ENCODE measurements at places on chromosomes 5 and 9.

DNA sequence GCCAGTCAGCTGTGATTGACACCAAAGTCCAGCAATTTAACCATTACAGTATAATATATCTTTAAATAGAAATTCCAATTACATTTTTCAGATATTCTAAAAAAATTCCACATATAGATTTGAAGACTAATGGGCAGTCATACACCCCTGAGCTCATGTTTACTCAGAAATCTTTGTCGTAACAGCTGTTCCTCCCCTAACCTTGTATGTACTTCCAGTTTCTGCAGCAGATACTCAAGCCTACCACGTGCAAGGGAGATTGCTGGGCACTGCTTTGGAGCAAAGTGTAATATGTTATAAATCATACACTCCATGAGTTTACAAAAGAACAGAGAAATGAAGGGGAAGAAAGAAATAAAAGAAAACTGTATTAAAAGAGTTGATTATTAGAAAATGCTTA, 241.2 kb downstream of the TRIM32 start:
- DNase-seq: no peak

- DNase-seq: no peak
Observed at GRCh38 chr5:81552852-81553566, 159.1 kb upstream of the ACOT12 start.

- no peak for DNase-seq
Observed at GRCh38 chr5:138625134-138625533, 49.9 kb upstream of the HSPA9 start.

DNA sequence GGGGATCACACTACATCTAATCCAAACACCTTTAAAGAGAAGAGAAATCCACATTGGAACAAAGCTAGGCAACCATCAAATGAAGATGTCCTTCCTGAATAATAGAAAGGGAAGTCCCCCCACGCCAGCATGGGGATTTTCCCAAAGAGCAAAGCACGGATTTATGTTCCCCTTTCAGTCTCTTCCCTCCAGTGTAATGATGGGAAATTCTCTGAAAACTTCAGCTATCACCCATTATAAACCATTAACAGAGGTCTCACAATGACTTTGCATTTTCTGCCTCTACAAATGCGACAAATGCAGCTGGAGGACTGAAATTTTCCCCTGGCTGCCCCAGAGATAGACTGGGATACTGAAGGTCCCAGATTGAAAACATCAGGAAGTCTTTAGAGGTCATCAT, 368.7 kb downstream of the EFNA5 start:
- DNase-seq: no peak

DNA sequence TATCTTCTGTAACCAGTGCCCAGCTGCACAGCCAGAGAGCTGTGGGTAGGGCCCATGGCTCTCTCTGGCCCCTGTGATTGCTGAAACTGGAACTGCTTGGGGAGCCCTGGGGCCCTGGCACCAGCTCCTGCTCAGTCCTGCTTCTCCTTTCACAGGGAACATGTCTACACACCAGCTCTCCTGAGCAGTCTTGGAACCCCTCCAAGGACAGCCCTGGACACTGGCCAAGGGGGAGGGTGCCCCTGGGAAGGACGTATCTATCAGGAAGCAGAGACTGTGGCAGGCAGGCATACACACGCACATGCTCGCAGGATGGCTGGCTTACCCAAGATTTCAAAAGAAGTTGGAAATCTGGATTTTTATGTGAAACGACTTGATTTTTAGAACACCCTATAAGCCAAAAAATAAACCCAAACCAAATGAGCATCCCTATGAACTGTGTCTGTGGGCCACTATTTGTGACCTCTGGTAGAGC, 8.8 kb upstream of the TRAF1 start:
- peak; percentile 59 for DNase-seq

Measured in GM06990 (cell line).